ENCODE measurements at places on chromosomes 4 and X.

DNA sequence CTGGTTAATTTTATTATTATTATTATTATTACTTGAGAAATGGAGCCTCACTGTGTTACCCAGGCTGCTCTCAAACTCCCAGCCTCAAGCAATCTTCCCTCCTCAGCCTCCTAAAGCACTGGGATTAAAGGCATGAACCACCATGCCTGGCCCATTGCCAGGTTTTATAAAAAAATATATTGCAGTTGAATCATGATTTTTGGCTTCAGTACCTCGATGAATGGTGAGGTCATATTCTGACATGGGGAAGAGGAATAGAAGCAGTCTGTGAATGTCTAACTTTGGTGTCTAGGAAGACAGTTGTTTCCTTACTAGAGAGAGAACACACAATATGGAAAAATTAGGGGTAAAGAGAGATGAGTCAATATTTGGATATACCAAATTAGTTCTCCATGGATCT, 32.0 kb downstream of the CCSER1 start:
- DNase-seq, result no peak

- DNase-seq, result no peak
Observed at GRCh38 chr4:157667836-157668235, 447.3 kb downstream of the GRIA2 start.

DNA sequence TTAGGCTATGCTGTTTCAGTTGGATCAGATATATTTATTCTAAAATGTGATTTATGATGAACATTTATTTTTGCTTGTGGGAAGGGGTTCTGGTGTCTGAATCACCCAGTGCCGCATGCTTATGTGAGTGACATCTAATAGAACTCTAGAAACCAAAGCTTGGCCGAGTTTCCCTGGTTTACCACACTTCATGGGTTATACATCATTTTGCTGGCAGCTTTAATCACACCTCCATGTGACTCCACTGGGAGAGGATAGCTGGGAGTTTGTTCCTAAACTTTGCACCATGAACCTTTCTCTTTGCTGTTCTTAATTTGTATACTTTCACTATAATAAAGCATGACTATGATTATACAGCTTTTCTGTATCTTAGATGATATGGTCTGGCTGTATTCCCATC, 382.9 kb downstream of the INPP4B start:
- no peak for DNase-seq

GRCh38 chr4:5770051-5770450, 59.0 kb downstream of the EVC start:
- DNase-seq, result no peak

DNA sequence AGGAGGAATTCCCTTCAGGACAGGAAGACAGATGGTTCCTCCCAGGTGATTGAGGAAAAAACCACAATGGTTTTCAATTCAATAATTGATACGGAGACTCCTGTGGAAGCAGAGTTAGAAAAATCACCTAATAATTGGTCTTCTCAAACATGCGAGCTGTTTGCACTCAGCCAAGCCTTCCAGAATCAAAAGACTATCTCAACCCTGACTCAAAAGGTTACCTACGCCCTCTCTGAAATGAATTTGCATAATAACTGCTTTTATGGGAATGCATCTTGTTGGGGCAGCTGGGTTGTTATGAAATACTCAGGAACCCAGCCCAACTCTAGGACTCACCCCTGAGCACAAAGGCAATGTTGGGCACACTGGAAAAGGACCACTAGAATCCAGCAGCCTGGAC, 66.9 kb upstream of the ARSJ start:
- DNase-seq, result no peak

GRCh38 chrX:50407976-50408375, 62.6 kb downstream of the DGKK start:
- DNase-seq, result no peak

- peak; percentile 30 for DNase-seq
Observed at GRCh38 chr4:81808011-81808672, 336.4 kb upstream of the RASGEF1B start.
